Frontal cortex (tissue), 4 donors: ENCODE measurements at places on chromosomes 5 and 9. TPM values are rescaled to one million over a fixed set of nuclear protein-coding genes. Genes with fewer than 3 reads are reported as not detected.

The ADAMTS12 gene
- total RNA-seq = 1.2 TPM

The MAMDC2 gene
- 2.0 TPM for total RNA-seq

The DMRT2 gene
- not detected for total RNA-seq

The CDC25C gene
- 2.4 TPM for total RNA-seq

The SLC25A2 gene
- not detected for total RNA-seq

The NSG2 gene
- total RNA-seq = 942 TPM

The PLEKHG4B gene
- 3.7 TPM for total RNA-seq

The PCDHGB4 gene
- total RNA-seq = 8.6 TPM

The IL3 gene
- total RNA-seq = not detected

The MPDZ gene
- total RNA-seq = 43.6 TPM

The STKLD1 gene
- 1.2 TPM for total RNA-seq
